ENCODE measurements at places on chromosomes 2 and 18. TPM values are rescaled to one million over a fixed set of nuclear protein-coding genes. Genes with fewer than 3 reads are reported as not detected.

Gene DOK1
- 16.6 TPM for total RNA-seq

Gene TRAF3IP1
- 7.9 TPM for total RNA-seq

- no peak for DNase-seq
These were observed 39.4 kb downstream of the NBAS start for GRCh38 chr2:15521641-15522181.

DNA sequence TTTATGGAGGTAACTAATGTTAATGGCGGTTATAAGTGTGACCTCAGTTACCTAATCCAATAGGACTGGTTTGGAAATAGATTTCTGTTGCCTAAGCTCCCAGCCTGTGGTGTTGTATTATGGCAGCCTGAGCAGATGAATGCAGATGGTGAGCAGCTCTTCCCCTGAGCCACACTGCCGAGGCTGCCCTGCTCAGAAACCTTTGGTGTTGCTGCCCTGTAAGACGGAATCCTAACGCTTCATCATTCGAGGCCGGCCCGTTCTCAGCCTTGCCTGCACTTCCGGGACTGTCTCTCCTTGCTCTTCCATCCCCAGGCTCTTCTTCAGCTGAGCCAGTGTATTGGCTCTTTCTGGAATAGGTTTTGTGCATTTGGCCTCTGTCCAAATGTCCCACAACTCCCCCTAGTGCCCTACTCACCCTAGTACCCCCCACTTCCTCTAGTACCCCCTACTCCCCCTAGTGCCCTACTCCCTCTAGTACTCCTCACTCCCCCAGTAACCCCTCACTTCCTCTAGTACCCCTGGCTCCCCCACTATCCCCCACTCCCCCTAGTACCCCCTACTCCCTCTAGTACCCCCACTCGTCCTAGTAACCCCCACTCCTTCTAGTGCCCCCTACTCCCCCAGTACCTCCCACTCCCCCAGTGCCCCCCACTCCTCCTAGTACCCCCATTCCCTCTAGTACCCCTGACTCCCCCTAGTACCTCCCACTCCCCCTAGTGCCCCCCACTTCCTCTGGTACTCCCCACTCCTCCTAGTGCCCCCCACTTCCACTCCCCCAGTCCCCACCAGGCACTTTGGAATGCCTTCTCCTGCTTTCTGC lies 106.0 kb upstream of the TAF1B start:
- no peak for DNase-seq

DNA sequence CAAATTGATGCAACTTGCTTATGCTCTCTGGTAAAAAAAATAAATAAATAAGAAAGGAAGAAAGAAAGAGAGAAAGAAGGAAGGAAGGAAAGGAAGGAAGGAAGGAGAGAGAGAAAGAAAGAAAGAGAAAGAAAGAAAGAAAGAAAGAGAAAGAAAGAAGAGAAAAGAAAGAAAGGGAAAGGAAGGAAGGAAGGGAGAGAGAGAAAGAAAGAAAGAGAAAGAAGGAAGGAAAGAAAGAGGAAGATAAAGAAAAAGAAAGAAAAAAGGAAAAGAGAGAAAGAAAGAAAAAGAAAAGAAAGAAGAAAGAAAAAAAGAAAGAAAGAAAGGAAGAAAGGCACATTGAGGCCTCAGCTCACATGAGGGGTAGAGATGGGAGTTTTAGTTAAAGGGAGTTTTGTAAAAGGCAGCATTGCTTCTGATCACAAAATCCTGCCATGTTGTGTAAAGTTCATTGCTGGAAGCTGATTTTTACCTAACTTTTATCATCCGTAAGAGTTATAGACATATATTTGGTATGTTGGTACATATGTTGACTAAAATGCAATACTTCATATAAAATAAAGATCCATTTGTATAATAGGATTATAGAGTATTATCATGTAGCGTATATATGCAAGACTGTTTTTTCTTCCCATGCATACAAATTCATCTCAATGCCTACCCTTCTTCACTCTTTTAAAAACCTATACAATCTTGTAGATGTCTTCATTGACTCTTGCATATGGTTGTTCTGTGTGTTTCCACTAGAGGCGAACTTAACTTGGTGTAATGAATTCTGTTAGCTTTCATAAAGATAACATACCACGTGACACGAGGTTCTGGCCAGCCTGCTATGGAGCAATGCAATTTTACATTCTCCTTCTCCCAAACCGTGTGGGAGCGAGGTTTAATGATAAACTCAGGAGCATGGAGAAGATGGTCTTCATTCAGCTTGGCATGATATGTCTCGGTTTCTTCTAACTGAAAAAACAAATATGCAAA lies 32.8 kb downstream of the MYOM1 start:
- DNase-seq, result no peak

All from activated CD8-positive, alpha-beta T cell treated with anti-CD3 and anti-CD28 coated beads for 36 hours (primary cell).